ENCODE measurements at places on chromosomes 13 and 19. TPM values are rescaled to one million over a fixed set of nuclear protein-coding genes. Genes with fewer than 3 reads are reported as not detected.

DNA sequence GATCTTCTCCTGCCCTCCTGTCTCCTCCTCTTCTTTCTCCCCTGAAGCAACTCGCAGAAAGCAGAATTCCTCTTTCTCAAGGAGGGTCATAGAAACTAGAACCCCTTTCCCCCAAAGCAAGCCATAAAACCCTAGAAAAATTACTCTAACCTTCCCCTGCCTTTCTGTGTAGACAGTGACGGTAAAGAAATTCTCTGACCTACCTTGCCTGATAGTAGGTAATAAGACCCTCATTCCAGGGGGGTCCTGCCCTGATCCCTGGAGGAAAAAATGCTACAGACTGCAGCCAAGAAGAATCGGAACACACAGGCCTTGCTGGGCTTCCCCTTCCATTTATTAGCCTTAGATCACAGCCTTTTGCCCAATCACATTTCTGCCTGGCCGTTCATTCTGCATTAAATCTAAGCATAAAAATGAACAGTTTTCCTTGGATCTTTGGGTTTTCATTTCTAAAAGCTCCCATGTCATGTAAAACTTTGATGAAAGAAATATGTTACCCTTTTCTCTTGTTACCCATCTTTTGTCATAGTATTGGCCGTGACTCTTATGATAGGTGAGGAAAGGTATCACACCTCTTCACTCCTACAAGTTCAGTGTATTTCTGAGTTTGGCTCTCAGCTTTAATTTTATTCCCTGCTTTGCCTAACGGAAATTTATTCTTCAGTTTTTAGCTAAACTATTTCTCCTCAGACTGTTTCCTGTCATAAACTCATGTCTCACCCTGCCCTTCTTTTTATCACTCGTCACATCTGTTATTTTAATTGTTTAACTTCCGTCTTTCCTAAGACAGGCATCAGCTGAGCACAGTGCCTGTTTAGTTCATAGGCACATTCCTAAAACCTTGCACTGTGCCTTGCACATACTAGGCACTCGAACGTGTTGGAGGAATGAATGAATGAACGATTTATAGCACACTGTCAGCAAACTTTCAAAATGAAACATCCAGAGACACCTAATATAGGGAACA lies 20.4 kb upstream of the CPB2 start:
- no peaks in the 10 kb centered on the region for H3K27me3 ChIP-seq
- peaks cover 28% of the 10 kb centered on the region for H3K36me3 ChIP-seq
- no peak overlapping the region for H3K4me3 ChIP-seq

DNA sequence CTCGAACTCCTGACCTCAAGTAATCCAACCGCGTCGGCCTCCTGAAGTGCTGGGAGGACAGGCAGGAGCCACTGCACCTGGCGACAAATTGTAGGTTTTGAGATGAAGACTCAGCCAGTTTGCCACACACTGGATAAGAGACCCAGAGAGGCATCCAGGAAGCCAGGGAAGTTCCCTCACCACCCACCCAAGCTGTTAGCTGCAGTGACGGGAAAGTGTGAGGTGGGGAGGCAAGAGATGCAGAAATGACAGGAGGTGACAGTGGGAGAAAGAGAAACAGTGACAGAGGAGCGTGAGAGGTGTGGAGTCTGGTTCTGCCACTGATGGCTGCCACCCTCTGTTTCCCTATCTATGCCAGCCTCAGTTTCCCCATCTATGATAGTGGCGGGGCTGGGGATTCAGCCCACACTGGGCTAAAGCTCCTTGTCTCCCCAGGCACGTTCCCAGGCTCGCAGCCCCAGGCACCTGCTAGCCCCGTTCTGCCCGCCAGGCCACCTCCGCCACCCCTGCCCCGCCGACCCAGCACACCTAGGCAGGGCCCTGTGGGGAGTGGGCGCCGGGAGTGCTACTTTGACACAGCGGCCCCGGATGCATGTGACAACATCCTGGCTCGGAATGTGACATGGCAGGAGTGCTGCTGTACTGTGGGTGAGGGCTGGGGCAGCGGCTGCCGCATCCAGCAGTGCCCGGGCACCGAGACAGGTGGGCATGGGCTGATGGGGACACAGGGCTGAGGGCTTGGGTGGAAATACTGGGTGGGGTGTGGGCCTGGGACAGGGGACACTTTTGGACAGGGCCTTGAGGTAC lies 21.0 kb downstream of the LTBP4 start:
- H3K27me3 ChIP-seq, result no peaks in the 10 kb centered on the region
- H3K4me1 ChIP-seq, result no peaks in the 10 kb centered on the region
- H3K4me3 ChIP-seq, result no peak overlapping the region
- no peak for DNase-seq

GRCh38 chr19:12163826-12164225 lies 930 bp downstream of the ZNF136 start:
- peak overlapping the region; percentile 96 for H3K27ac ChIP-seq
- no peaks in the 10 kb centered on the region for H3K27me3 ChIP-seq
- peaks cover 14% of the 10 kb centered on the region for H3K36me3 ChIP-seq
- no peak for DNase-seq
- H3K4me3 ChIP-seq, result peak overlapping the region; percentile 80

Gene CBY2
- total RNA-seq, result not detected

Gene C13orf46
- total RNA-seq, result 14.0 TPM

Gene APLP1
- total RNA-seq, result 2.1 TPM

Gene RNASEH2B
- total RNA-seq, result 50.7 TPM

- H3K4me3 ChIP-seq, result no peak overlapping the region
- DNase-seq, result peak; percentile 38
- H3K27me3 ChIP-seq, result no peaks in the 10 kb centered on the region
- H3K36me3 ChIP-seq, result peaks cover 14% of the 10 kb centered on the region
Observed at GRCh38 chr13:114076329-114077090, 55.9 kb downstream of the RASA3 start.

DNA sequence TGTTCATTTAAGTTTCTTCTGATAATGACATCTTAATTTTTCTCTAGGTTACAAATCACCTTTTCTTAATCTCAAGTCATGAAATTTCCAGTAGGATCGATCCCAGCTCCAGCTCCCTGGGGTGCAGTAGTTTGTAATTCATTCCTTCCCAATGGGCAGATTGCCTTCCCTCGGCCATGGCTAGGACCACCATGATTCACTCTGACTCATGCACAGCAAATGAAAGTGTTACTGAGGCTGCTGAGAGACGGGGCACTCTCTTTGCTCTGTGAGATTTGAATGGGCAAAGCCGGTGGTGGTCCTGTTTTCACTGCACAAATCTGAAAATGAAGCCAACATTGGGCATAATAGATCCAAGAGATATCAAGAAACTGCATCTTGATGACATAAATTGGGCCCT lies 202.8 kb upstream of the IRS2 start:
- H3K4me1 ChIP-seq, result no peaks in the 10 kb centered on the region
- H3K27ac ChIP-seq, result no peak overlapping the region
- H3K27me3 ChIP-seq, result no peaks in the 10 kb centered on the region
- no peak for DNase-seq
- no peaks in the 10 kb centered on the region for H3K36me3 ChIP-seq

Gene PSG7
- not detected for total RNA-seq

- no peak overlapping the region for H3K27ac ChIP-seq
- H3K4me3 ChIP-seq, result no peak overlapping the region
- H3K27me3 ChIP-seq, result no peaks in the 10 kb centered on the region
- no peak for DNase-seq
- peaks cover 35% of the 10 kb centered on the region for H3K36me3 ChIP-seq
- peaks cover 6% of the 10 kb centered on the region for H3K4me1 ChIP-seq
Observed at GRCh38 chr19:40261631-40262030, 23.5 kb downstream of the AKT2 start.

DNA sequence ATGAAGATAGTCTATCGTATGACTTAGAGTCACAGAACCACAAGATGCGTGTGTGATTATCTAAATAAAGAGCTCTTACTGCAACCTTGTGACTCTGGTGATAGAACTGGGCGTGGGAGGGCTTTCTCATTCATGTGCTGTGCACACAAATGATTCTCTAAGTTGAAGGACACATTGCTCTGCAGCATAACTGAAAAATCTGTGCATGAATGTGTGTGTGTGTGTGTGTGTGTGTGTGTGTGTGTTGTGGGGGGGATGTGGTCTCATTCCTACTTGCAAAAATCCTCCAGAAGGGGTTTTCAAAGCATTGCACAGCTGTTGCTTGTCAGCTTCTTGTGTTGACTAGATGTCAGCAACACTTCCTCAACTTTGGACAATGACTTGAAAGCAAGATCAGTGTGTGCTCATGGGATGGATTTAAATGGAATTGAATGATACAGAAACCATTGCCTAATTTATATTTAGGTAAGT lies 22.4 kb downstream of the LRCH1 start:
- no peaks in the 10 kb centered on the region for H3K27me3 ChIP-seq
- H3K36me3 ChIP-seq, result no peaks in the 10 kb centered on the region
- no peak overlapping the region for H3K27ac ChIP-seq
- peaks cover 56% of the 10 kb centered on the region for H3K4me1 ChIP-seq
- H3K4me3 ChIP-seq, result no peak overlapping the region

- H3K4me1 ChIP-seq, result peaks cover 5% of the 10 kb centered on the region
- H3K27me3 ChIP-seq, result no peaks in the 10 kb centered on the region
- H3K27ac ChIP-seq, result no peak overlapping the region
Observed at GRCh38 chr19:33199441-33200265, 5.5 kb downstream of the LRP3 start.

Gene HSPB6
- total RNA-seq, result 29.4 TPM

DNA sequence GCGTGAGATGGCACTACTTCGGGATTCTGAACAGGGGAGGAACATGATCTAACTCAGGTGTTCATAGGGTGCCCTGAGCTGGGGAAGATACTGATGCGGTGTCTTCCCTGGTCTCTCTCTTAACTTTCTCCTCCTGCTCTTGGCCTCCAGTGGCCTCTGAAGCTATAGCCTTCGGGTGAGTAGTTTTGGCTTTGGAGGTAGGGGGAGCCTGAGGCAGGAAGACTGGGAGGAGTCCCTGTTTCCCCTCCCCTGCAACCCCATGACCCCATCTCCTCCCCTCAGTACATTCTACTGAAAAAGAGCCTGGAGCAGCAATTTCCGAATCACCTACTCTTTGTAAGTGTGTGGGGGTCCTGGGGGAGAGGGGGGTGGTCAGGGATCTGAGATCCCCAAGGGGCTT lies 3.5 kb downstream of the SELENOV start:
- peaks cover 47% of the 10 kb centered on the region for H3K27me3 ChIP-seq
- H3K36me3 ChIP-seq, result no peaks in the 10 kb centered on the region
- peaks cover 16% of the 10 kb centered on the region for H3K4me1 ChIP-seq

GRCh38 chr13:46149272-46150133 lies 32.5 kb downstream of the LCP1 start:
- no peak for DNase-seq
- H3K36me3 ChIP-seq, result peaks cover 70% of the 10 kb centered on the region
- H3K27ac ChIP-seq, result no peak overlapping the region
- H3K27me3 ChIP-seq, result no peaks in the 10 kb centered on the region
- no peak overlapping the region for H3K4me3 ChIP-seq

DNA sequence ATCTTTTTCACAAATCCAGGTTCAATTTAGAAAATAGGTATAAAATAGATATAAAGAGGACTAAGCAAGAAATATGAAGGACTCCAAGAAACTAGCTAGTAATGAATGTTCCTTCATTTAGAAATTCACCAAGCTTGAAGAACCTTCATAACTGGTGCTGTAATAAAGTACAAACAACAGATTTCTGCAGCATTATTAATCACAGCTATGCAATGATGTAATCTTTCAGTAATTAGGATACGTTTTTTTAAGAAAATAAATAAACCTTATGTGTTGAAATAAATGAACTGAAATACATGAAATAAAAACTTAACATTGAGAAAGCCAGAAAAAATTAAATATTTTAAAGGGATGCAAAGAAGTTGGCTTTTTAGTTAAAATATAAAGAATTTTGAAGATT lies 236.1 kb downstream of the RGCC start:
- no peaks in the 10 kb centered on the region for H3K36me3 ChIP-seq
- no peak for DNase-seq
- no peak overlapping the region for H3K4me3 ChIP-seq
- no peak overlapping the region for H3K27ac ChIP-seq
- no peaks in the 10 kb centered on the region for H3K27me3 ChIP-seq

DNA sequence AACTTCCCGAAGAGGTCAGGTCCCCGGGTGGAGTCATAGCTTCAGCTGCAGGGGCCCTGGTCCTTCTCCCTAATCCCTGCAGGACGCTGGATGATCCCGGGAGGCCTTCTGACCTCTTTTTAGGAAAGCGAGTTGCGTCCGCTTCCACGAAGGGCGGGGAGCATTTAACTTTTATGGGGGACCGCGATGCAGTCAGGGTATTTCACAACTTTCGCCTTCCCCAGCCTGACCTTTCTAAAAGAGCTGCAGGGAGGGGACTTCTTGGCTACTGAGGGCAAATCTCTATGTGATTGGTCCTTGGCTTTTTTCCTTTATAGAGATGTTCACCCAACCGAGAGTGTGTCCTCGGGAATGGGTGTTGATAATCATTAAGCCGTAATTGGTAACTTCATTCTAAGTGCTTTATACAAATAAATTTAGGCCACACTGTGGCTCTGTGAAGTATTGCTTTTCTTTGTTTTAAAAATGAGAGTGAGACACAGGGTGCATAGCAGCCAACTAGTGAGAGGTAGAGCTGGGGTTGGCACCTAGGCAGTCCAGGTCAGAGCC lies 778 bp downstream of the ZNF230 start:
- H3K36me3 ChIP-seq, result peaks cover 13% of the 10 kb centered on the region
- H3K4me3 ChIP-seq, result peak overlapping the region; percentile 85
- peaks cover 16% of the 10 kb centered on the region for H3K4me1 ChIP-seq
- H3K27me3 ChIP-seq, result no peaks in the 10 kb centered on the region
- DNase-seq, result peak; percentile 45

Gene FCGBP
- 95.3 TPM for total RNA-seq

- no peak overlapping the region for H3K4me3 ChIP-seq
- no peak overlapping the region for H3K27ac ChIP-seq
- no peak for DNase-seq
- H3K27me3 ChIP-seq, result no peaks in the 10 kb centered on the region
Observed at GRCh38 chr19:29772696-29773095, 39.1 kb upstream of the CCNE1 start.

Gene ZNF146
- total RNA-seq, result 37.3 TPM

Gene RFPL4AL1
- not detected for total RNA-seq

DNA sequence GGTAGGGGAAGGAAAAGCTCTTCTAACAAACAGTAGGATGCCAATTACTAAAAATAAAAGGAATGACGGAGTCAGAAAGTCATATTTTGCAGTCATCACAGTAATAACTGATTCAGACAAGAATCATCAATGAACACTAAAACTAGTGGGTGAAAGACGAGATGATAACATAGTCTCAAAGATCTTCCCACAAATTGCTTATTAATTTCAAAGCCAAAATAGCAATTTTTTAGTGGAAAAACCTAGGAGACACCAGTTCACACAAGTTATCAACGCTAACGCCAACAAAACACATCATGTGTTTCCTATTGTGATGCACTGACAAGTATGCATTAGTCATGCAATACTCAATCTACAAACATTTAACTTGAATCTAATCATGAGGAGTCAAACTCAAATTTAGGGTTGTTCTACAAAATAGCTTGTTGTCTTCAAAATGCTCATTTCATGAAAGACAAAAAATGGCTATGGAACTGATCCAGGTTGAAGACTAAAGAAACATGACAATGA lies 18.6 kb downstream of the ZNF233 start:
- no peaks in the 10 kb centered on the region for H3K4me1 ChIP-seq
- H3K27ac ChIP-seq, result no peak overlapping the region
- H3K27me3 ChIP-seq, result no peaks in the 10 kb centered on the region
- no peaks in the 10 kb centered on the region for H3K36me3 ChIP-seq
- H3K4me3 ChIP-seq, result no peak overlapping the region

Measured in lower lobe of right lung (tissue), 2 donors.